Esophagus mucosa (tissue), 1 donor: ENCODE measurements at places on chromosomes 6 and 20. TPM values are rescaled to one million over a fixed set of nuclear protein-coding genes. Genes with fewer than 3 reads are reported as not detected.

The MRPS26 gene
- total RNA-seq, result 36.5 TPM

The ECT2L gene
- total RNA-seq, result not detected

DNA sequence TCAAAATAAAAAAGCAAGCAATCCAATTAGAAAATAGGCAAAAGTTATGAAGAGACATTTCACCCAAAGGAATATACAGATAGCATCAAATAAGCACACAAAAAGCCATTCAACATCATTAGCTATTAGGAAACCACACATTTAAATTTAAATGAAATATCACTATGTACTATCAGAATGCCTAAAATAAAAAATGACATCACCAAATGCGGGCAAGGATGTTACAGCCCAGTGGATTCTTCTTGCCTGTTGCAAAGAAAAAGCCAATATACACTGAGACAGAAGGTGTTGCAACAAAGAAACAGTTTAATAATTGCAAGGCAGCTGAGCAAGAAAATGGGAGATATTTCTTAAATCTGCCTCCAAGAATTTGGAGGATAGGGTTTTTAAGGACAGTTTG lies 31.0 kb upstream of the MBOAT1 start:
- ATAC-seq, result no peak

DNA sequence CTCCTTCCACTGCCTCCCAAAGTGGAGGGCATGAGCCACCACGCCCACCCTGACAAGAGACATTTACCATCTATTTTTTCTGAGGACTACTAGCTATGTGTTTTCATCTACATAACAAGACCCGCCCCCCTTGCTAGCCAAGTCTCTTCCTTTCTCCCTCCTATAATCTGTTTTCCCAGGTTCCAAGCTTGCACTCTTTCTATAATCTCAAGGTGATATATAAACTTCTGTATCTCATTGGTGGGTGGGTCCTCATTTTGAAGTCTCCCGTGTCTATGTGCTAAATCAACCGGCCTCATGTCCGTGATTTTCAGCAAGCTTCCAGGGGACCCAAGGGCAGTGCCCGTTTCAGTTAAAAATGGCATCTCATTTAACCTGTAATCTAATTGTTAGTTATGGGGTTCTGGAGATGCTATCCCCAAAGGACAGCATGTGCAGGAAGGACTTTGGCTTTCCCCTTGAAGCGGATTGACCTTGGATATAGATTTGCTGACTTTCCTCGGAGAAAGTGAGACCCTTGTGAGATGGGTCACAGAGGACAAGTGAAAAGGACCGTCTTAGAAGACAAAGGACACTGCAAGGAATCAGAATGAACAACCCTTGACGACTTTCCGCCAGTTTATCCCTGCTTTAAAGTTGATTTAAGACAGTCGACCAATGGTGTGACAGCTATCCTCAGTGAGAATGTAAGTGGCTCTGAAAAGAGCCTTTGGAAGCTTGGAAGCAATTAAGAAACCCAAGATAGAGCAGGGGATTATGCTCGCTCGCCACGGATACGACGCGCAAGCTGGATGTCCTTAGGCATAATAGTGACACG lies 22.4 kb downstream of the OR2B2 start:
- no peak for ATAC-seq
